ENCODE measurements at places on chromosomes 13 and 19.

DNA sequence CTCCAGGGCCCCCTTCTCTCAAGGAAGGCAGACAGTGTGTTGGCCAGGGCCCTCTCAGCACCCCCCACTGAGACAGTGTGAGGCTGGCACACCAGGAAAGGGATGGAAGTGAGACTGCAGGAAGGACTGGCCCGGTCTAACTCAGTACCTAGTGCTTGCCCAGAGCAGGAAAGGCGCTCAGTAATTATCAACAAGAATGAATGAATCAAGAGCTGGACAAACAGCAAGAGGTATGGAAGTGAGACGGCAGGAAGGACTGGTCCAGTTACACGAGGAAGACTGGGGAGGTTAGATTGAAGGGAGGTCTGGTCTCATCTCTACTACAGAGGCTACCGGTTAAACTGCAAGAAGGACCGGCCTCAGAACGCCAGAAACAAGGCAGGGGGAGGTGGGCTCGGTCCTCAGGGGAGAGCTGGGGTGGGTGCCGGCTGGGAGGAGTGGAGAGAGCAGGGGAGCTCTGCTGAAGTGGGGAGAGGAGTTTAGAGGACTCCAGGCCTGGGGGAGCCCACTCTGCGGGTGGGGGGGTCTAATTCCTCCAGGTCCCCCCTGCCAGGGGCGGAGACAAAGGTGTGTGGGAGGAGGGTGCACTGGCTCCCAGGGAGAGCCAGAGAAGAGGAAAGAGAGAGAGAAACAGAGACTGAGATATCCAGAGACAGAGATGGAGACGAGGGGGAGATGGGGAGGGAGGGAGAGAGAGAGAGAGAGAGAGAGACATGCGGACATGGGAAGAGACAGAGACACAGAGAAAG is 1.1 kb downstream of the SLC8A2 start:
- DNase-seq, result no peak

- no peak for DNase-seq
Measured at GRCh38 chr19:5624018-5624663, 1.3 kb downstream of the SAFB start.

DNA sequence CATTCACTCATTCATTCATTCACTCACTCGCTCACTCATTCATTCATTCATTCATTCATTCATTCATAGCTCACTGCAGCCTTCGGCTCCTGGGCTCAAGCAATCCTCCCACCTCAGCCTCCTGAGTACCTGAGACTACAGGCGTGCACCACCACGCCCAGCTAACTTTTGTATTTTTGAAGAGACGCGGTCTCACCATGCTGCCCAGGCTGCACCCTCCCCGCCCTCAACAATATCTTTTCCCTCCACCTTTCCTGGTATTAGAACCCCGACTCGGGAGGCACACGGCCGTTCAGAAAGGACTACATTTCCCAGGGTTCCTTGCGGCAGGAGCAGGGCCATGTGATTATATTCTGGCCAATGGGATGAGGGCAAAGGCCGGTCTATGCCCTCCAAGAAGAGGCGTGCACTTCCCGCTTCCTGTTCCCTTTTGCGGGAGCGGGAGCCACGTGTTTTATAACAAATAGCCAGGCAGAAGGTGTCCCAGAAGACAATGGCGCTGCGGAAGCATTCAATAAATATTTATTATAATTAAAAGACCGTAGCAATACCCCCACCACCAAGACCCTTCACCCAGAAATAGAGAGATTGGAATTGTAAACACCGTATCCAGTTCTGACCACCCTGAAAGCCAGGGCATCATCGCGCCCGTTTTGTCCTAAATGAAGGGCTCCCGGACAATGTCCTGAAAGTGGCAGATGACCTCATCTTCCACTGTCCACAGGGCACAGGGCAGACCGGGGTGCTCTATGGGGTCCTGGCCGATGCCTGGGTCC is 15.9 kb downstream of the TICAM1 start:
- DNase-seq, result peak; percentile 76

- DNase-seq, result no peak
Measured at GRCh38 chr19:2957160-2957559, 12.4 kb upstream of the ZNF77 start.
